ENCODE measurements at places on chromosomes 16 and 17.

- no peak for DNase-seq
Measured at GRCh38 chr17:44353672-44354331, 8.7 kb downstream of the GRN start.

GRCh38 chr17:358491-359151 lies 6.0 kb upstream of the RPH3AL start:
- no peak for DNase-seq

- no peak for DNase-seq
Measured at GRCh38 chr16:29789775-29790182, 772 bp upstream of the KIF22 start.

DNA sequence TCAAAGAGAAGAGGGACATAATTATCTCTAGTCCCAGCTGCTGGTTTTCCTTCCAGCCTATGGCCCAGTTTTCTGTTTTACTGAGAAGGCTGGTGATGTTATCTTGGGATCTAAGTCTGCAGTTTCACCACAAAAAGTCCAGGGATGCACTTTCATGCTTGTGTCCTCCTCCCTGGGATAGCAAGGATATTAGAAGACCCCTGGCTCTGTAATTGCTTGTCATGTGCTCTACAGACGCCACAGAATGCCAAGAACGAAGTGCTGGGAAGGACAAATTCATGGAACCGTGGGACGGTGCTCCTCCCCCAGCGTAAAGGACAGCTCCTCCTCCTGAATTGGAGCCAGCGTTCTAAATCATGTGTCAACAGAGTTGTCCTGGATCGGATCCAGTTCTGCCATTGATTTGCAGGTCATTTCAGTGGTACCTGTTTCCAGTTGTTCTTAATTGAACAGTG lies 8.6 kb downstream of the MAPT start:
- DNase-seq = peak; percentile 39

GRCh38 chr17:10041916-10042588 lies 137.0 kb upstream of the RCVRN start:
- DNase-seq = peak; percentile 34

GRCh38 chr17:30576326-30576861 lies 99.2 kb downstream of the GOSR1 start:
- DNase-seq = no peak

GRCh38 chr17:1607971-1608320 lies 20.7 kb downstream of the SLC43A2 start:
- no peak for DNase-seq

- no peak for DNase-seq
Measured at GRCh38 chr17:274902-275301, 77.7 kb downstream of the RPH3AL start.

DNA sequence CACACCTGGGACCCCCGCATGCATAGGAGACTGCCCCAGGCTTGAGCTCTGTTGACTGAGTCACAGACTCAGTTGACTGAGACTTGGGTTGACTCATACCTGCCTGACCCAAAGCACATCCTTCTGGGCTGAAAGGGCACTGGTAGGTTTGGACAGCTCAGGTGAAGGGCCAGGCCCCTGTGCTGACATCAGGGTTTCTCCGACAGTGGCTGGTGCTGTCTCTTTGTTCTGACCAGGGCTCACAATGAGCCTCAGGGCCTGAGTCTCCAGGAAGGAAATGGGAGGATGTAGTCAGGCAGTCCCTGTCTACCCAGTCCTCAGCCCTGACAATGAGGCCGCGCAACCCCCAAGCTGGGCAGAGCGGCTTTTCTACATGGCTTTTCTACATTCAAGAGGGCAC lies 6.5 kb downstream of the SPNS2 start:
- DNase-seq = no peak

DNA sequence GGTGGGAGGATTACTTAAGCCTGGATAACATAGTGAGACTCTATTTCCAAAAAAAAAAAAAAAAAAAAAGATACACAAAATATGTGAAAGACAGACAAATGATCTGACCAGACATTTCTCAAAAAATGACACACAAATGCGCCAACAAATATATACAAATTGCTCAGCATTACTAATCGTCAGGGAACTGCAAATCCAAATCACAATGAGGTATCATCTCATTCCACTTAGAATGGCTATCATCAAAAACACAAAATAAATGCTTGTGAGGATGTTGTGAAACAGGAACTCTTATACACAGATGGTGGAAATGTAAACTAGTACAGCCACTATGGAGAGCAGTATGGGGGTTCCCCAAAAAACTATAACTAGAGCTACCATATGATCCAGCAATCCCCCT lies 62.4 kb downstream of the STX8 start:
- DNase-seq = no peak

DNA sequence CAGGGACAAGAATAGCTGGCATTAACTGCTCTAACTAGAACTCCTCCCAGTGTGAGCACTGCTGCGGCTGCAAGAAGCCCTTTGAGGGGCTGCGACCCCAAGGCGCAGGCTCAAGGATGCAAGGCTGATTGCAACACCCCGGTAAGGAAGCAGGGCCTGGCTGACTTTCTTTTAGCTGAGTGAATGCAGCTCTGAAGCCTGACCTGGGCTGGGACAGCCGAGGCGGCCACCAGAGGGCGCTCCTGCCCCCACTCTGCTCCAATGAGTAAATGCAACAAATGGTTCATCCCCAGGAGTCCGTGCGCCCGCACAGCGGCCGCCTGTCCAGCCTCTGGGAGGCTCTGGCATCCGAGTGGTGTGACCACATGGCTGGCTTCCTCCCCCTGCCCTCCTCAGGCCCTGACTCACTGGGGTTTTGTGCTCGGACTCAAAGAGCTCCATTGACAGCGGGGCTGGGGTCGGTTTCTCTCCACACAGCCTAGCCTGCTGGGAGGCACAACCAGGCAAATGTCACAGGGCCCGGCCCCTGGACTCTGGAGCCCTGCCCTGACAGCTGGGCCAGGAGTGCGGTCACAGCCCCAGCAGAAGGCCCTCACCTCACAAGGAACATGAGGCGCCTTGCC lies at the start of gene SMIM5:
Gene SMIM5 (plus strand): TSS at position 572 of the 623 bp plus-strand sequence. CDS start 6,768 bp downstream, outside the sequence.
- DNase-seq = peak; percentile 92

- no peak for DNase-seq
Measured at GRCh38 chr17:60151355-60151754, 1.6 kb downstream of the CA4 start.

- no peak for DNase-seq
Measured at GRCh38 chr17:29720551-29720950, 97.8 kb upstream of the CORO6 start.

DNA sequence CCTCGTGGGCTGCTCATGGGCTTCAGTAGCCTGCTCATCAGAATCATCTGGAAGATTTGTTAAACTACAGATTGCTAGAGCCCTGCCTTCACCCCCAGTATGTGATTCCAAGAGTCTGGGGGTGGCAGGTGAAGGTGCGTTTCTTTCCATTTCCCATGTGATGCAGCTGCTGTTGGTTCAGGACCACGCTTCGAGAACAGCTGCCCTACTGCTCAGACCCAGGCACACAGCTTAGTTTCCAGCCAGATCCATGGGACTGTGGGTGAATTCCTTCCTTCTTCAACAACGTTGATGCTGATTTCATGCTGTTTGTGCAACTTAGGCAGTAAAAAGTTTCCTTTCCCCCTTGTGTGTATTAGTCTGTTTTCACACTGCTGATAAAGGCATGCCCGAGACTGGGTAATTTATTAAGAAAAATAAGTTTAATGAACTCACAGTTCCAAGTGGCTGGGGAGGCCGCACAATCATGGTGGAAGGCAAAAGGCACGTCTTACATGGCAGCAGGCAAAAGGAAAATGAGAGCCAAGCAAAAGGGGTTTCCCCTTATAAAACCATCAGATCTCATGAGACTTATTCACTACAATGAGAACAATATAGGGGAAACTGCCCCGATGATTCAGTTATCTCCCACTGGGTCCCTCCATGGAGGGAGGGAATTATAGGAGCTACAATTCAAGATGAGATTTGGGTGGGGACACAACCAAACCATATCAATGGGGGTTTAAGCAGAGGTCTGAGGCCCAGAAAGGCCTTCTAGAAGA lies 159.2 kb downstream of the XYLT1 start:
- no peak for DNase-seq

DNA sequence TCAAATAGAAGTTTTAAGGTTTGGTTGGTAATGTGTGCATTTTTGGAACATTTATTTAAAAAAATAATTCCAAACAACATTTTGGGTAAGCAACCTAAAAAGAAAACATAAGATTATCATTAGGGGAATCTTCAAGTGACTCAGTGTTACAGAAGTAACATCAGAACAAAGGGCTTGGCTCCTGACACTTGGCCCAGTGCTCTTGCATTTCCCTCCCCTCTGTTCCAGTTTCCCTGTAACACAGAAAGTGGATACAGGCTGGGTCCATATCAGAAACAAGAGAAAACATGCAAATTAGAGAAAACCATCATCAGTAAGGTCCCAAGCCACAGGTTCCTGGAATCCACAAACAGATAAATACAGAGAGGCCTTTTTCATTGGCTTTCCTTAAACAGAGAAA lies 40.1 kb downstream of the SKAP1 start:
- DNase-seq = no peak

DNA sequence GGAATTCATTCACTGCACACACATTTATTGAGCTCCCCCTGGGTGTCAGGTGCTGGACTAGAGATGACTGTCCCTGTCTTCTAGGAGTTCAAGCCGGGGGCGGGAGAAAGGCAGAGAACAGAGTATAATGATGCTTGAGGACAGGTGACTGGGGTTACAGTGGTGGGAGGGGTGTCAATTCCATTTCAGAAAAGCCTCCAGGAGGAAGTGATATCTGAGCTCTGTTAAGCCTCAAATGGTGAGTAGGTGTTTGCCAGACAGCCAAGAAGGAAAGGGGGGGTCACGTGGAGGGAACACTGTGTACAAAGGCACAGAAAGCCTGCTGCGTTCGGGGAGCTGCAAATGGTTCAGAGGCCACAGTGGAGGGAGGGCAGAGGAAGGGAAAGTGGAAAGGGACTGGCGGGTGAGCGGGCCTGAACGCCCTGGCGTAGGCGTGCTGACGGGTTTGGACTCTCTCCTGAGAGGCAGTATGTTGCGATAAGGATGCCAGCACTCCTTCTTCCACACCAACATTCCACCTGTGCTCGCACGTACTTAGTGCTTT lies 9.7 kb upstream of the NXPH3 start:
- peak; percentile 55 for DNase-seq

GRCh38 chr17:50114849-50115357 lies 15.1 kb downstream of the SAMD14 start:
- DNase-seq = peak; percentile 62

- DNase-seq = no peak
Measured at GRCh38 chr17:28592260-28592659, 6.6 kb downstream of the SPAG5 start.

DNA sequence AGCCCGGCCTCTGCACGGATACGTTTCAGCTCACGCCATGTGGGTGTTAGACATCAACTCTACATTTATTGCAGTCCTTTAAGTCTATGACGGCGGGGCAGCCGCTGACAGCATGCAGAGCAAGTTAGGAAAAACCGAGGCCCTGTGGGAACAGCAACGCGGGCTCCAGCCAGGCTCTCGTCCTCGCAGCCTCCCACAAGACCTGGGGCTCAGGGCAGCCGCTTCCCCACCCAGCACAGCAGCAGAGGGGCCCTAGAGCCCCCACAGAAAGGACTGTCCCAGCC lies 3.7 kb upstream of the MRPS34 start:
- DNase-seq = no peak

DNA sequence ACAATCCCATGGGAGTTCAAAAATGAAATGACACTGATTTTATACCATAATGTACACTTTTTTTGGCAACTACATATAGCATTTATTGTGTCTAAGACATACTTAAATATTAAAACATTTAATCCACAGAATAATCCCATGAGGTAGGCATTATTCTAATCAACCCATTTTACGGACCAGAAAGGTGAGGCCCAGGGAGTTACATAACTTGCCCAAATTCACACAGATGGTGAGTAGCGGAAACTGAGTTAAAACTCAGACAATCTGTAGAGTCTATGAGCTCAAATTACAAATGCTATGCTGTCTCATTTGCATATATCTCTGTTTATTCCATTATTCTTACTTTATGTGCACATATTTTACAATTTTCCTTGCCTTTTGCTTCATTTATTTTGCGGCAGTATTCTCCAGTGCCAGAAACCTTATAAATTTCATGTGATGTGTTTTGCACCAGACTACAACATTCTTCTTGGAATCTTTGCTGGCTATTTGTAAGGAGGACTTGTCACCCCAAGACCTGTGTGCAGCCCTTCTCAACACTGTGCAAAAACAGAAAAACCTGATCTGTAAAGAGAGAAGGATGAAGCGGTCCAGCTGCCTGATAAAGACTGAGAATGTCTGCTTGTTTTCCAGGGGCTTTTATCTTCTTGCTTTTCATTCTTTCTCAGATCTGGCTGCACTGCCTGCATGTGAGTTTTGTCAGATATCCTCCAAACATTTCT lies 2.3 kb upstream of the ABCA9 start:
- no peak for DNase-seq

GRCh38 chr16:75097941-75098901 lies 18.4 kb downstream of the LDHD start:
- DNase-seq = peak; percentile 62

GRCh38 chr17:41058741-41059140 lies 1.2 kb downstream of the KRTAP2-3 start:
- no peak for DNase-seq

Data from adrenal gland (tissue), 19 donors.